ENCODE measurements at places on chromosomes 1 and 21.

DNA sequence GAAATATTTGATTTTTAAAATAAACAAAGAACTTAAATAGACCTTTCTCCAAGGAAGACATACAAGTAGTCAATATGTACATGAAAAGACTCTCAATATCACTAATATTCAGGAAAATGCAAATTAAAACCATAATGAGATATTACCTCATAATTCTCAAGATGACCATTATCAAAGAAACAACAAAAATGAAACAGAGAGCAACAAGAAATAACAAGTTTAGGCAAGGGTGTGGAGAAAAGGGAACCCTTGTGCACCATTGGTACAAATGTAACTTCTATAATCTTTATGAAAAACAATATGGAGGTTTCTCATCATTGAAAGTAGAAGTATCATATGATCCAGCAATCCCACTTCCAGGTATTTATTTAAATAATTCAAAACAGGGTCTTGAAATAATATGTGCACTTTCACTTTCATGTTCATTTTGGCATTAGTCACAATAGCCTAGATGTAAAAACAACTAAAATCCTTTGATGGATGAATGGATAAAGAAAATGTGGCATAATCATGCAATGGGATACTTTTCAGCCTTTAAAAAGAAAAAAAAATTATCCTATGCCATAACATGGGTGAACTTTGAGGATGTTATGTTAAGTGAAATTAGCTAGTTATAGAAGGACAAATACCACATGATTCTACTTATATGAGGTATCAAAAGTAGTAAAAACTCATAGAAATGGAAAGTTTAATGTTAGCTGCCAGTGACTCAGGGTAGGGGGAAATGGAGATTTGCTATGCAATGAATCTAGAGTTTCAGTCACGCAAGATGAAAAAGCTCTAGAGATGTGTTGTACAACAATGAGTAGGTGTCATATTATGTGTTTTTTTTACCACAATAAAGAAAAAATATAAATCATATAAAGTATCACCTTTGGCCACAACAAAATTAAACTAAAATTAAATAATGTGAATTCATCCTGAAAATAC lies 114.5 kb upstream of the LYPLAL1 start:
- no peak for DNase-seq

- DNase-seq: no peak
These were observed 24.8 kb upstream of the SELENON start for GRCh38 chr1:25774921-25775771.

- DNase-seq: no peak
These were observed 96.5 kb downstream of the PAPPA2 start for GRCh38 chr1:176559474-176559873.

- DNase-seq: no peak
These were observed 12.3 kb upstream of the MMEL1 start for GRCh38 chr1:2645143-2645542.

- no peak for DNase-seq
These were observed 61.3 kb downstream of the ALPL start for GRCh38 chr1:21570528-21570875.

DNA sequence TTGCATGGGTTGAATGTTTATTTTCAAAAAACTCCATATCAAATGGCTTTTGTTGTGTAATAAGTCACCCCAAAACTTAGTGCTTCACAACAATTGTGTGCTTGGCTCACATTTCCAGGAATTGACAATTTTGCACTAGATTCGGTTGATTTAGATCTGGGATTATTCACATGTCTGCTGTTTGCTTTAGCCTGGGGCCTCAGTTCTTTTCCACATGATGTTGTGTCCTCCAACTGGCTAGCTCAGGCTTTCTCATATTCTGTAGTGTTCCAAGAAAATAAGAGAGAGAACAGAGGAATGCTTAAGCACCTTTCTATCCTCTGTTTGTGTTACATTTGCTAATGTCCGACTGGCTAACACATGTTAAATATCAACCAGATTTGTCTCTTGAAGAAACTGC lies 281.5 kb upstream of the ADGRL4 start:
- no peak for DNase-seq

GRCh38 chr1:11659748-11660147 lies 4.3 kb upstream of the FBXO6 start:
- no peak for DNase-seq

- peak; percentile 51 for DNase-seq
These were observed 94.5 kb upstream of the LPGAT1 start for GRCh38 chr1:211925016-211925415.

- no peak for DNase-seq
These were observed 101.8 kb downstream of the TGFBR3 start for GRCh38 chr1:91784191-91784590.

DNA sequence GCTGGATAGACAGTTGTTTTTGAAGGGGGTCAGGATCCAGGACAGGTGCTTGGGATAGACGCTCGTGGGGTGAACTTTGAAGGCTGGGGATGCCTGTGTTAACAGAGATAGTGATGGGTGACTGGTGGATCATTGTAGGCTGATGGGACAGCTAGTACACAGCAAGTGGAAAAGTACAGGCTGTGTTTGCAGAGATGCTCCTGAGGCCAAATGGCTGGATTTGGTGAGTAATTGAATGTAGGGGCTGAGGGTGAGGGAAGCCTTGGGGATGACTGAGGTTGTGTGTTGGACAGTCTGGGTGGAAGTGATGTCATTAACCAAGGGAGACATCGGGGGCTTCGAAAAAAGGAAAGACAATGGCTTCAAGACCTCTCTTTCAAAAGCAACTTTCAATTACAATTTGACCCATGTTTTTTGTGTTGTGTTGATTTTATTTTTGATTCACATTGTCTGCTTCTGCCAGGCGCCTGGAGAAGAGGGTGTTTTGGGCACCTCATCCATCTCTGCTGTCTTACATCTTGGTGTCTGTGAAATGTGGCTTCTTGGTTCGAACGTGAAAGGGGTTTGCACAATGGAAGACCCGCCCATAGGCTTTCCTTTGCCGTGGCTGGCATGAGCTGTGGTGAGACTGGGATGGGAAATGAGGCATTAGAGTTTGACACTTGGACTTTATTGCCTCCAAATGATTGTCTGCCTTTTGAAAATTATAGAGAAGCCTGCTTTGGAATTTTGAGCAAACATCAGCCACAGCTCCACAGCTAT lies 147.5 kb downstream of the FOXD2 start:
- DNase-seq: no peak

DNA sequence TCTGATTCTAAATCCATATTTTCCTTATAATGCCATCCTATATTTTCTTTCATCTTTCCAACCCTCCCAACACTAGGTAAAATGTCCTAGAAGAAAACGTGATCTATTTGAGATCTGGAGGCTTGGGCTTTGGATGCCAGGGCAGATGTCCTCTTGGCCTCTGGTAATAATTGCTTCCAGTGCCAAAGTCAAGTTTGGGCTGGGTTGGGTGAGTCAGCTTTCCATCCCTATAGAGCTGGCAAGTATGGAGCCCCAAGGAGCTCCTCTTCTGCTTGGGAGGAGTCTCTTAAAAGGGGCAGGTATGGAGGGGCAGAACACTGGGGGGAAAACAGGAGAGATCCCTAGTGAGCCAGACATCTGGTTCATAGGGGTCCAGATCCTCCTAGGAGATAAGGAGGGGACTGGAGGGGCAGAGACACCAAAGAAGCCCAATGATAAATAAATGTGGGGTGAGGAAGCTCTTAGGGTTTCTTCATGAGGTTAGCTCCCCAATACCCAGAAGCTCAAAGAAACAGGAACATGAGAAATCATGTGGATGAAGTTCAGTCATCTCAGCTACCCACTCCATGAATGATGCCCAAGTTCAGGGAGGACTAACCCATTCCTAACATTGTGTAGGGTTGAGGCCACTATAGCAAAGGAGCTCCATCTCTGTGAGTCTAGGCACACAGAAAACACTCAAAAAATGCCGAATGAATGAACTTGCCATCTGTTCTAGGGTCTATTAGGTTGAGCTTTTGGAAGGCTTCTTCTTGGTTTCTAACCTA lies 3.5 kb downstream of the C1orf116 start:
- DNase-seq: no peak
